Cortex of kidney (tissue), 1 donor: ENCODE measurements at places on chromosomes 2 and 18.

DNA sequence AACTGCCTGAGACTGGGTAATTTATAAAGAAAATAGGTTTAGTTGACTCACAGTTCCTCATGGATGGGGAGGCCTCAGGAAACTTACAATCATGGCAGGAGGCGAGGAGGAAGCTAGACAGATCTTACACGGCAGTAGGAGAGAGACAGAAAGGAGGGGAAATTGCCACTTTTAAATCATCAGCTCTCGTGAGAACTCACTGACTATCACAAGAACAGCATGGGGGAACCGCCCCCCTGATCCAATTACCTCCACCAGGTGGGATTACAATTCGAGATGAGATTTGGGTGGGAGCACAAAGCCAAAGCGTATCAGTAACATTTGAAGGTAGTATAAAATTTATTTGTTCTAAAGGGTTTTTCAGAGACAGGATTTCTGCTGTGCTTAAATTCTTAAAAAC, 5.4 kb downstream of the GALM start:
- no peak for DNase-seq

GRCh38 chr18:8904316-8904715, 198.2 kb upstream of the NDUFV2 start:
- DNase-seq, result no peak

- no peak for DNase-seq
Observed at GRCh38 chr18:3246635-3247239, 864 bp upstream of the MYL12A start.

DNA sequence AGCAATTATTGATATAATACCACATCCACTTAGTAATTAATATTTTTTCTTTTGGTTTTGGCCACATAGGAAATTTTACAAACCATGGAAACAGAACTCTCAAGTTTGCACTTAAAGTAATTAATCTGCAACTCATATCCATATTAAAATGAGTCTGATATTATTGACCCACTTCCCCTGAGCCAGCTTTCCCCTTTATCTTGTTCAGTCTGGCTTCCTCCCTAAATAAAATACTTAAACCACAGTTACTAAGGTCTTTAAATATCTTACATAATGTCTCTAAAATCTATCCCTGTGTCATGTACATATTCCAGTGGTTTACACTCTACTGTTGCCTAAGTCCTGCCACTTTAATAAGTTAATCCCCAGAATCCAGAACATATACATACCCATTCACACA, 564.9 kb upstream of the FSHR start:
- no peak for DNase-seq

DNA sequence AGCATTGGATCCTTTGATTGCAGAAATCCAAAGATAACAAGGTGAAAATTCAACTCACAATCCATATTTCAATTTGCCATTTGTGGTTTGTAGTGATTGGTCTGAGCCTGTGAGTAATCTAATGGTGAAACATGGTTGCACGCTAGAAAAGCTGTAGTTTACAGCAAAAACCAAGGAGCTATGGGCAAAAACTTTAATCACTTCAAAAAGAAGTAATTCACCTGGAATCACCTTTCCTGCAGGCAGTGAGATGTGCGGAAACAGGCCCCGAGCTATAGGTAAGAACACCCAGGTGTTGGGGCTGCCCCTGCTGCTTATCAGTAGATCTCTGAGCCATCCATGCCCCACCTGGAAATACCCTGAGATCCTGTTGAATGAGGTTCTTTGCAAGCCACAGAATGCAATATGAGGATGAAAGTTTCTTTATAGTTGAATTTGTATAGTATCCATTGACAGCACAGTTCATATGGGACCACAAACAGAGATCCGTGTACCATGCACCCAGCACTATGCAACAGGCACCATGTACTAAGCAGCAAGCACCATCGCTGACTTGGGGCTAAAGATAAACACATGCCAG, 208.2 kb downstream of the SPP2 start:
- no peak for DNase-seq

DNA sequence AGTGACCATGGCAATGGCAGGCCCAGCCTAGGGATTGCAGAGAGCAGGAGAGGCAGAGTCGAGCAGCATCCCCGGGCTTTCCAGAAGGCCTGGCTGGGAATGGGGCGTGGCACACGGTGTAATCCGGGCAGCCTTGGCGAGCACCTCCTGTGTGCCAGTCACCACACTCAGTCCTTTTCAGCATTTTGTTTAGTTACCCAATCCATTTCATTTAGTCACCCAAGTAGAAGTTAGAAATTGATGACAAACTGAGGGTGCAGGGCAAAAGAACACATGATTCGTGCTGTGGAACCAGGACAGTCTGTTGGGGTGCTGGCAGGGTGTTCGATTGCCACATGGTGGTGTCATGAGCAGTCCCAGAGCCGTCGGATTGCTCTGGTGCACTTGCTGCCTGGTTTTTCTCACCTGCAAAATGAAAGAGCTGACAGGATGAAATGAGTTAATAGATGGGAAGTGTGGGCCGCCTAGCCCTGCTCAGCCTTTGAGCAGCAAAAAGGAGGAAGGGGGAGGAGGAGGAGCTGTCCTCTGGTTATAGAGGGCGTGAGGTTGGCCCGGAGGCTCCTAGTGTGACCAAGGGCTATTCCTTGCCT, 299.4 kb downstream of the AGAP1 start:
- DNase-seq, result no peak

- DNase-seq, result no peak
Observed at GRCh38 chr2:8632755-8633154, 49.1 kb upstream of the ID2 start.

- DNase-seq, result no peak
Observed at GRCh38 chr2:240429872-240430491, 5.5 kb upstream of the GPC1 start.

- no peak for DNase-seq
Observed at GRCh38 chr2:24076849-24077534, 866 bp upstream of the SF3B6 start.
